ENCODE measurements at places on chromosomes 1 and 21. TPM values are rescaled to one million over a fixed set of nuclear protein-coding genes. Genes with fewer than 3 reads are reported as not detected.

GRCh38 chr1:44079566-44079965 is 39.1 kb upstream of the KLF17 start:
- DNase-seq = no peak

DNA sequence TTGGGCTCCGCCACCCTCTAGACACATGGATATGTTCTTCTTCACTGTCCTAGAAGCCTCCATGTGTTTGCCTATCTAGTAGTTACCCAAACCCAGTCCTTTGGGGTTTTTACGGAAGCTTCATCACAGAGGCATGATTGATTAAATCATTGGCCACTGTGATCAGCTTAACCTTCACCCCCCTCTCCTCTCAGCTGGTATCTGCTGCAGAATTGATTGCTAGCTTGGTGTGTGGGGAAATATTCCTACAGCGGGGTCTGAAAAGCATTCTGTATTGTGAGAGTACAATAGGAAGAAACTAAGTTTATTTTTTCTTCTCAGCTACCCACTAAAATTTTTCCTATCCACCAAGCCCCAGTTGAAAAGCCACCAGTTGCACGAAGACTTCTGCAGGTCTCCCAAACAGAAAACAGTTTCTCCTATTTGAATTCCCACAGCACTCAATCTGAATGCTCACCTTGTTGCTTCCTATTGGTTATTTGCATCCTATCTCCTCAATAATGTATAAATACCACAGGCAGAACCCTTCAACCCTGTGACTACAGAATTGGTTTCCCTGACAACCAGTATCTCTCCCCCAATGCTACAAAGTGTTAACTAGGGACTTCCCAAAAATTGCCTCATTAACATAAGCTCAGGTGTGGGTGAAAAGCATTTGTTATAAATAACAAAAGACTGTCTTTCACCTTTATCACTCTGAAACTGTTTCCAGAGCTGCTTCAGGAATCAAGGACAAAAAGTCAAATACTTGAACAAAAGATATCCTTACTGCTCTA is 9.3 kb upstream of the VANGL1 start:
- no peak for DNase-seq

OR6K2 gene
- total RNA-seq = not detected

VSIG8 gene
- 0.55 TPM for total RNA-seq

GRCh38 chr21:33293811-33294216 is 27.6 kb downstream of the IL10RB start:
- DNase-seq = no peak

GRCh38 chr1:44390277-44390676 is 14.8 kb upstream of the RNF220 start:
- DNase-seq = no peak

TEDDM1 gene
- not detected for total RNA-seq

LEPR gene
- total RNA-seq = 8.5 TPM

DNA sequence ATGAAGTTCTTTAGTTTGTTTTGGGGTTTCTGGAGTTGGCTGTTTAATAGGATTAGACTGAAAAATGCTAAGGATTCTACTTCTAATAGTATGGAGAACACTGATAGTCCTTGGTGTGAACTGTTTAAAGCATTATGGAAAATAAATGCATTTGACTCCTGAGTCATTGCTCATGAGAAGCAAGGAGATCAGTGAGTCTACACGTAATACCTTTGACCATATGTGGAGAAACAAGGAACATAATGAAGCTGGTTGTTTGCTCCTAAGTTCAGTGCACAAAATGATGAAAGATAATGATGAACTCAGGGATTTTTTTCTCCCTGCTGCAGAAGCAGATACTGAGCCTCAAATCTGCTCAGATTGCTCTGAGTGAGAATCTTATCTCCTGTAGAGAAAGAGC is 158.9 kb upstream of the COL11A1 start:
- DNase-seq = no peak

DNA sequence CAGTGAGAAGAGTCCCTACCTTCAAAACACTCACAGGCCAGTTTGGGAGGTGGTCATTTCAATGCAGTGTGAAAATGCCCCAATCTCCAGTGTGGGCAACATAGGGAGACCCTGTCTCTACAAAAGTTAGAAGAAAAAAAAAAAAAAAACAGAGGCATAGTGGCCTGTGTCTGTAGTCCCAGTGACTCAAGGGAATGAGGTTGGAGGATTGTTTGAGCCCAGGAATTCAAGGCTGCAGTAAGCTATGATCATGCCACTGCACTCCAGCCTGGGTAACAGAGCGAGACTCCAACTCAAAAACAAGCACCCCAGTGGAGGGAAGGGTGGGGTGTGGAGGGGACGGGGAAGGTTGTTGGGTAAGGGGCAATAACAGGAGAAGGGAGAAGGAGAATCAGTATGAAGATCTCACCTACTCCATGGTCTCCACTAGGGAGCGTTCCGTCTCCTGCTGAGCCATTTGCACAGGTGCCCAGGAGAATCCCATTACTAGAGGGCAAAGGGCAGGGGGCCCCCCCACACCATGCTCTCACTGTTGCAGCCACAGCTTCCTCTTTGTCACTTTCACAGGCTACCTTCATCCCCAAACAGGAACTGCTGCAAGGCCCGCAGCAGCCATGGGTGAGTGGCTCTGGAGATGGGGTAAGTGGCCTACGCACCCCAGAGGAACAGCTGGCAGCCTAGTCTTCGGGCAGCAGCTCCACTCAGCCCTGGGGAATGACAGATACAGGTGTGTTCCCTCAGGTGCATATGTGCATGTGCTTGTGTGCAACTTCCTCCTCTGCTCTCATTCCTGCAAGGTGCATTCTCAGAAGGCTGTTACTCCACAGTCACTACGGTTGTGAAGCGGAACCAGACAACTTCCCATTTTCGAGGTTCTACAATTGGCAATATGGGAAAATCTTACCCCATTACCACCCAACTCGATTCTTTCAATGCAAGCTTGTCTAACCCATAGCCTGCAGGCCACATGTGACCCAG is 87.9 kb upstream of the LYST start:
- no peak for DNase-seq

DNA sequence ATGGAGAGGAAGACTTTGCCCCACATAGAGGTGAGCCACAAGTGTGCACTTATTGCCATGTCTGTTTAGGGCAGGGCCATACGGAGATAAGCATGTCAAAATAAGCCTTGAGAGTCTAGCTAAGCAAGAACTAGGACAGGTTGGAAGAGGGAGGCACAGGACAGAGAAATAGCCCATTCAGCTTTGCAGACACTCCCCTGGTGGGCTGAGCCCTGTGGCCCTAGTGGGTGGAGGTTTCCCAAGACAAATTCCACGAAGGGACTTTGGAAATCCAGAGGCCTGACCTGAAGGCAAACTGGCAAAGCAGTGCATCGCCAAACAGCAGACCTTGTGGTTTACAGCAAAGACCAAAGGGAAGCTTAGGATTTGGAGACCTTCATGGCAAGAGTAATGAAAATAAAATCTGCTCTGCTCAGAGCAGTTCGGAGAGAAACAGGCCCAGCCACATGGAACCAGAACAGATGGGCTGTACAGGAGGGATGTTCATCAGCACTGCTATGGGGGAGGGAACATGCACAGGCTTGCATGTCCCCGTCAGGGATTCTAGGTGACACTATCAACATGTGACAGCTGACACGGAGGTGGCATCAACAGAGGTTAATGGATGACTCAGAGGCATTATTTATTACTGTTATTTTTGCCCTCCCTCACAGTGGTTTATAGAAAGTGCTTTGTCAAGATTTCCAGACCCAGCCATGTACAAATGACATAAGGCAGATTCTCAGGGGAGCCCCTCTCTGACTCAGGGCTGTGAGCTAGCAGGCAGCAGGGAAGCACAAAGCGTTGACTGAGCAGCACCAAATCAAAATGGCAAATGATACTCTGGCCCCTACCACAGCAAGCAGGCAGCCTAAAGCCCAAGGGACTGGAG is 90.1 kb upstream of the IRF2BP2 start:
- peak; percentile 11 for DNase-seq
